Fibroblast of skin of scalp (primary cell): ENCODE measurements at places on chromosomes 5 and 9.

DNA sequence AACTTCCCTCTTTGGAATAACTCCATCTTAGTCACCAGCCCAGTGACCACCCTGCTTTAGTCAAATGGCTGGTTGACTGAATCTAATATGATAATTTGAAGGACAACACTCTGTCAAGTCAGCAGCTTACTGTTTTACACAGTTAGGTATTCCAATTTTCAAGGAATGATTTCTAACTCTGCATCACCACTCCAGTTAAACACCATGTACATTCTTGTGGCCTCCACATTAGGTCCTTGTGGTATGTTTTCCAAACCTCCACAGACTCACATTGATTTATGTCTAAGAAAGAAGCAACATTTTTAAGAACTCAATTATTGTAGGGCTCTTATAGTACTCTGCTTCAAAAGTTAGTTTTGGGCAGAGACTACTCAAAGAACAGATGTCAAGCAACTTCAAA, 110.7 kb downstream of the TLE1 start:
- peak; percentile 82 for DNase-seq

DNA sequence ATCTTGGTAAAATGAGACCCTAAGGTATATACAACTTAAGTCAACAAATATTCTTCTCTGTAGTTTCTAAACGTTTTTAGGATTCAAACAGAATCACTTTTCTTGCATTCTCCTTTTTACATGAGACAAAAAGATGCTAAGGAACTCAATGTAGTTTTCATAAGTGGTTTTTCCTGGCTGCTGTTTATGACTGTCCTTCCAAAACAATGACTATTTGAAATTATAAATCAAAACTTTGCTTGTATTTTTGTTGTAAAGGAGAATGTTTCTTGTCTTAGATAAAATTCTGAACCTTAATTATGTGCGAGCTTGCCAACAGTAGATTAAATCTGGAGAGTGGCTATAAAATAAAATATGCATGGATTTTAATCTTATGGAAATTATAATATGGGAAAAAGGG, 53.8 kb downstream of the GRIN3A start:
- DNase-seq: no peak

DNA sequence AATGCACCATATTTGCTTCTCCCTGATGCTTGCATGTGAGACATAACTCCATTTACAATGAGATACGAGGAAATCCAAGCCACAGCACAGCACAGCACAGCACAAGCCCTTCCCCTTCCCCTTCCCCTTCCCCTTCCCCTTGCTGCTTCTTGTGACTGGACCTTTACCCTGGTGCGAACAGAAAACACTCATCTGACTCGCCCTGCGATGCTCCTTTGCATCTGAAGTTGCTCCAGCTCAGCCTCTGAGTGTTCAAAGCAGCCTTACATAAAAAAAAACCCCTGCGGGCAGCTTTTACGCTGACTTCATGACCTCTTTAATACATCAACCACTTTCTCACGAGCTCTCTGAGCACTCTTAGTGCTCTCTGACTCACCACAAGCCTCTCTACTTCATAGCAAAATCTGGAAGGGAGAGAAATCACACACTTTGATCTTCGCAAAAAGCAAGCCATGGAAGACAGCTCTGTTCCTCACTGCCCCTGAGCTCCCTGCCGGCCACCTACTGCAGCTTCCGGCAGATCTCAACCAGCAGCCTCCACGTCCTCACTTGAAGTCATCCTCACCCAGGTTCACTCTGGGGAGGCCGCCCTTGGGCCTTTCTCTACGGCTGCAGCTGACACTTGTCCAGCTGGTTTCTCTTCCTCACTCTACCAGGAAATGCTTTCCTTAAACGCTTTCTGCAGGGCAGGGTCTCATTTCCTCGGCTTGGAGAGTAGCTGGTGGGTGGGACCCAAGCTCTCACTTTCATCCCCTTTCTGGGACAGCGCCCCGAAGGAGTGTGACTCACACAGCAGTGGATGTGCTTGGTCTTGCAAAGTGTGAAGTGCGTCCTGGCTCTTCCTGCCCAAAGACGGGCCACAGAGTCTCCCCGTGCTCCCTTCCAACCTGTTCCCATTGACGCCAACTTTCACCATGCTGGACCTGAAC, 5.3 kb downstream of the SLC34A1 start:
- DNase-seq: peak; percentile 70

DNA sequence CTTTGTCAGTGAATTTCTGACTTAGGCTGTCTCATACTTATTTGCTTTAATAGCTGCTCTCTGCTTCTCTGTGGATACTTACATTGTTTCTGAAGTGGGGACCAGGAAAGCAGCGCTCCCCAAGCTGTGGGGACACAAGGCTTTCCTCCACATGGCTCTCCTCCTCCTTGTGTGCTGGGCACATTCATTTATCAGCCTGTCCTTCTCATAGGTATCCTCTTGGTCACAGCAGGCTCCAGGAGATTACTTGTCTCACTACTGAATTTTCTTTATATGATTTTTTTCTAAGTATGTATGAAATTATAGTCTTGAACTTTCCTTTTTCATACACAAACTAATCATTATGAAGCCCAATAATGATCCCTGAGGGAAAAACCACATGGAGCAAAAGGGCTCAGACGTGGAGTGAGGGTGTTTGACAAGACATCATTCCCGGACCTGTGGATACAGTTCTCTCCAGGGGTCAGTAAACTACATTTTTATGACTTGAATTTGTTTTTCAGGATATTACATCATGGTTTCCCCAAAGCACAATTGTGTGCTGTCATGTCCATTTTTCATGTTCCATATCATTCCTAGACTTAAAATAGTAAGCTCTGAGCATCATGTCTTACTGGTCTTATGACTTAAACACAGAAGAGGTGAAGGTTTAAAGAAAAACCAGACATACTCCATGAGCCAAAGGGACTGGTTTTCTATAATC, 234.5 kb downstream of the PCSK1 start:
- peak; percentile 78 for DNase-seq

DNA sequence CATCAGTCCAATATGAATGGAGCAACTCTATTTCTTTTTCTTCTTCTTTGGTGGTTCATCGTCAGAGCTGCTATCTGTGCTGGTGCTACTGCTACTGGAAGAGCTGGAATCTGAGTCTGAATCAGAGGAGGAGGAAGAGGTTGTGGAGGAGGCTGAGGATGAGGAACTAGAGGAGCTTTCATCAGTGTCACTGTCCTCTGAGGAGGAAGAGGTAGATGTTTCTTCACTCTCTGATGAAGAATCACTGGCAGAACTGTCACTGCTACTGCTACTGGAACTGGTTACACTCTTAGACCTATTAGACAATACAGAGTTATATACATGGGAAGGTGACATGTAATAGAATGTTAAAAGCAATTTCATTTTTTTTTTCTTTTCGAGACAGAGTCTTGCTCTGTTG, 27.8 kb downstream of the ZCCHC10 start:
- no peak for DNase-seq

DNA sequence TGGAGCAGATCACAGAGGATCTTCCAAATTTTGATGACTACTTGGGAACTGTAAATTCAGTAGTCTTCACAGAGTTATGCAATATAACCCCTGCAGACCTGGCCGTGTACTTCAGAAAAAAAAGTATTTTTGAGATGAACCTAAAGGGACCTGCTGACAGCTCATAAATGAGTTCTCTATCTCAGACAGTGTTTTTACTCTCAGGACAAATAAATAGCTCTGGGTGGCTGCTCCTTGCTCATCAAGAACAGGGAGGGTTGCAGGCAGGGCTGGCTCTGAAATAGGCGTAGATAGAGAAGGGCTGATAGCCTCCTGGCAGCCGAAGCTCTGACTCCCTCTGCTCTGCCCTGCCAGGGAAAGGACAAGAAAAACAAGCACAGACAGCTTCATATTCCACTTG, 64.8 kb downstream of the PLAC8L1 start:
- no peak for DNase-seq

- no peak for DNase-seq
Observed at GRCh38 chr5:11851416-11851815, 52.8 kb downstream of the CTNND2 start.

DNA sequence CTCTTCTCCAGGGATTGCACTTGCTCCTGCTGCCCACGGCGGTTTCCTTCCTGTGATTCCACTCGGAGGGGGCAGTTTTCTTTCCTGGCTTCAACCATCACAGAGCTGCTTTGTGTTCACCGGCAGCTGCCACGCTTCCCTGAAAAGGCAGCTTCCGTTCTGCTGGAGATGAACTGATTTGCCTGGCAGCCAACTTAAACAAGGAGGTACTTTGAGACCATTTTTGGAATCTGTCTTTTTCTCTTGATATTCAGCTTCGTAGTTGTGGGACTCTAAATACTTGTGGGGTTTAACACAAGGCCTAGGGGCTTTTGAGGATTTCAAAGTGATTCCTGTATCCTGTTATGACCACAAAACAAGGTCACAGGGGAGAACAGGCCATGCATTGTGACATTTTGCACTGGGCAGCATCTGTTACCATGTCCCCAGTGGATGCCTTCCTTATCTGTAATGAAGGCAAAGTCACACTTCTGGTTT, 192.0 kb downstream of the MTRR start:
- DNase-seq: no peak

DNA sequence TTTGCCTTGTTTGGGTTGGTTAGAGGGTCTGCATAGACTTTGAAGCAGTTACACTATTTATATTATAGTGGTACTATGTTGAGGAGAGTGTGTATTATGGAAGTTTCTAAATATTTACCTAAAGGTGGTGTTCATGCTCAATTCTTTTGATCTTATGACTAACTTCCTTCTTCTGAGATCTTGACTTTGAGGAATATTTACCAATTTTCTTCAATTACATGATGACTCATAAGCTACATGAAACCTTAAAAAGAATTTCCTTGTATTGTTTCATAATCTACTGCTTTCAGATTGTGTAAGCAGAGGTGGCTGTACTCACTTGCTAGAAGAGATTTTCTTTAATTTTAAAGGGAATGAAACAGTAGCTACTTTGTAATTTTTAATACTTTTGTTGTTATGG, 276.1 kb downstream of the TAF11L14 start:
- no peak for DNase-seq

DNA sequence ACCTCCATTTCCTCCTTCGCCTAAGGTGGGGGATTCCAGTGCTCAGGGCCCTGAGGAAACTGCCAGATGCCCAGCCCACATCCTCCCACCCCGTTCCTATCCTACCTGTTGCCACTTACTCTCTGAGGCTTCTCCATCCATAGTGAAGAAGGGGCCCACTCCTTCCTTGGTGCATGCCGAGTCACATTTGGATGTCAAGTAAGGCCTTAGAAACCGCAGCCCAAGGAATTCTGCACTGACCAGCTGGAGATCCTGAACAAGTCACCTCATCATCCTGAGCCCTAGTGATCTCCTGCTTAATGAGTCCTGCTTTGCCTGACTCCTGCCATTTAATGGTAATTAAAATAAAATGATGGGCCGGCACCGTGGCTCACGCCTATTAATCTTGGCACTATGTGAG, 6.7 kb upstream of the TNIP1 start:
- DNase-seq: no peak

- DNase-seq: peak; percentile 13
Observed at GRCh38 chr5:142110046-142110531, 1.5 kb downstream of the NDFIP1 start.

DNA sequence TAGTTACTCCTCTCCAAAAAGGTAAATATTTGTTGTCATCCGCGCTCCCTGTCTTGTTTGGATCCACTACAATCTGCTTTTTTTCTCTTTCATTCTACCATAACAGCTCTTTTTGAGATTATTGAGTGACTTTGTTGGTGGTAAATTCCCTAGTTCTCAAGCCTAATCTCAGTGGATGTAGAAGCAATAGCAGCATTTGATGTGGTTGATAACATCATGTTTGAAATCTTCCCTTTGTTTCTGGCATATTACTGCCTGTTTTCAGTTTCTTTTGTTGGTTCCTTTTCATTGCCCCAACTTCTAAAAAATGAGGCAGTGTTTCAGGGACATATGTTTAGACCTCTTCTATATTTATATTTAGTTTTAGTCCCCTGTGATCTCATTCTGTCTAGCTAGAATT, 8.9 kb downstream of the CDC42SE2 start:
- DNase-seq: no peak

DNA sequence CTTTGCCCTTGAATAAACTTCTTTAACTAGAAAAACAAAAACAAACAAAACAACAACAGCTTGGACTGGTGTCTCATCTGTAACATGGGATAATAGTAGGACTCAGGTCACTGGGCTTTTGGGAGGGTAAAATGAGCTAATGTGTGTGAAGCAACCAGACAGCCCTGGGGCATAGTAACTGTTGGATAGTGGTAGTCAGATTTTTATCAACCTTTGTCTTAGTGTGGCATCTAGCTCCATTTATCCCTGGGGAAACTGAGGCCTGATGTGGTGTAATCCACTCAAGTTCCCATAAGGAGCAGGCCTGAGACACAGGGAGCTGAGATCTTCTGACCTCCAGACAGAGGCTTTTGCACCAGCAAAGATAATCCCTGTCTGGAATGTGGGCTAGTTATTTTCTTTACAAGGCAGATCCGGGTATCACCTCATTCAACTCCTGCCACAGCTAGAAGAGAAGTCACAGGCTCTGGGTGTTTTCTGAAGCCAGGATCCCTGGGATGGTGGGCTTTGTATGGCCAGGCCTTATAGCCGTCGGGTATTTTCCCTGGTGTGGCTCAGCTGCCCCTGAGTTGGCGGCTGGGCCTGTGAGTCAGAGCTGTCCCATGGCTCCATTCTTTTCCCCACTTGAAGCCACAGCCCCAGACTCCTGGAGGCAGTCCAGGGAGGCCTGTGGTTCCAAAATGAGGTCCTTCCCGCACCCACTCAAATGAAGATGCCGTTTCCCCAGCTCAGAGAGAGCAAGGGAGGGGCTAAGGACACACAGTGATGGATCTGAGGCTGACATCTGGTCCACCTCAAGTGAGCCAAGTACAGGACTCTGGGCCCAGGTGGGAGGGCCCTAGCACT, 26.1 kb upstream of the CSF1R start:
- DNase-seq: peak; percentile 96

DNA sequence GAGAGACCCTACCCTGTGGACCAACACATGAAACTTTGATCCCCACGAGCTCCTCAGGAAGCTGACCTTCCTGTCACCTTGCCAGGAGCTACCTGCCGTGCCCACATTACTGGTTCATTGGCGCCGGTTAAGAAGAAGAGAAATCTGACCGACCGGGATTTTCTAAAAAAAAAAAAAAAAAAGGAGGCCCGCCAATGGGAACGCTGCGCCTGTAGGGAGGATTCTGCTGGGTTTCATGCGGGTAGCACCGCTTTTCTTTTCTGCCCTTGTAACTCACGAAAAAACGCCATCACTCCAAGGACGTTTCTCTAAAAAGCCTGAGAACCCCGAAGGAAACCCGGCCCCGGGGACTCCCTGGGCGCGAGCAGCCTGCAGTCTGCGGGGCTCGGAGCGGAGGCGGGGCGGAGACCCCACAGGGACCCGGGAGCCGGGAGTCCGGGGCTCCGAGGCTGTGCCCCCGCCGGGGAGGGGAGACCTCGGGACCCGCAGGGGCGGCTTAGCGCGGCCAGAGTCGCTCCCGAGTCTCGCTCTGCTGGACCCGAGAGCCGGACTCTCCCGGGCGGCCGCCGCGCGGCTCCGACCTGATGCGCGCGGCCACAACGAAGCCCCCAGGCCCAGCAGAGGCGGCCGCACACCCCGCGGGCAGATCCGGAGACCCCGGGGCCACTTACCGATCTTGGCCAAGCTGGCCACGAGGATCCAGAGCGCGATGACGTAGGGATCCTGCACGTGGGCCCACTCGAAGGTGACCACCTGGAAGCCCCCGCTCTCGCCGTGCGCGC, 617 bp downstream of the SLC9A3 start:
- no peak for DNase-seq

GRCh38 chr5:135310328-135310989, 88.6 kb downstream of the MACROH2A1 start:
- peak; percentile 24 for DNase-seq

- DNase-seq: no peak
Observed at GRCh38 chr5:82717738-82718137, 359.5 kb downstream of the TMEM167A start.

GRCh38 chr5:10702911-10703491, 58.0 kb downstream of the DAP start:
- no peak for DNase-seq

- DNase-seq: peak; percentile 81
Observed at GRCh38 chr9:3912817-3913216, 387.0 kb upstream of the RFX3 start.
